ENCODE measurements at places on chromosomes 12 and 14.

DNA sequence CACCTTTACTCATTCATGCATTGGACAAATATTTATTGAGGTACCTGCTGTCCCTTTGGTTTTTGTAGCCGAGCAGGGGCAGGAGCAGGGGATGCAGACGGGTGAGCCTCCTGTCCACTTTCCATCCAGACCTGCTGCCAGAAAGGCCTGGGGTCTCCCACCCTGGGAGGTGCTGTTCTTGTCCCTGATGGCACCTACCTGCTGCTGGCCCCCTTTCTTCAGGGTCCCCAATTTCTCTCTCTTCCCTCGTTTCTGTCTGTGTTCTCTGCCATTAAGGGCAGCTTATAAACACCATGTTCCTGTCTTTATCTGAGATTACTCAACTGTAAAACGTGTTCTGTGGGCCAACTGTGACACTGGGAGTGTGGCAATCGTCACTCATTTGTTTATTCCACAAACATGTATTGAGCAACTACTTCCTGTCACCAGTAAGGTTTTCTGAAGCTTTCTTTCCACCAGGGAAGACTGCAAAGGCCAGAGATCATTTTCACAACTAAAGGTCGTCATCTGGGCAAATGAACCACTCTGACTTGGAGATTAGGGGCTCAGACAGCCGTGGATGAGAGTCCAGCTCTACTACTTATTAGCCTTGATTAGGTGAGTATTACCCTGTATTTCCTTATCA, at the start of gene HAL:
TSS of gene HAL (minus strand) at position 311 of the 625 bp plus-strand sequence. CDS start 434 bp downstream, outside the sequence.
- DNase-seq, result no peak

GRCh38 chr14:49828640-49829039, 23.9 kb downstream of the NEMF start:
- no peak for DNase-seq

- no peak for DNase-seq
Measured at GRCh38 chr12:12759234-12759915, 26.1 kb upstream of the APOLD1 start.

GRCh38 chr14:71597955-71598660, 334.1 kb upstream of the RGS6 start:
- no peak for DNase-seq

DNA sequence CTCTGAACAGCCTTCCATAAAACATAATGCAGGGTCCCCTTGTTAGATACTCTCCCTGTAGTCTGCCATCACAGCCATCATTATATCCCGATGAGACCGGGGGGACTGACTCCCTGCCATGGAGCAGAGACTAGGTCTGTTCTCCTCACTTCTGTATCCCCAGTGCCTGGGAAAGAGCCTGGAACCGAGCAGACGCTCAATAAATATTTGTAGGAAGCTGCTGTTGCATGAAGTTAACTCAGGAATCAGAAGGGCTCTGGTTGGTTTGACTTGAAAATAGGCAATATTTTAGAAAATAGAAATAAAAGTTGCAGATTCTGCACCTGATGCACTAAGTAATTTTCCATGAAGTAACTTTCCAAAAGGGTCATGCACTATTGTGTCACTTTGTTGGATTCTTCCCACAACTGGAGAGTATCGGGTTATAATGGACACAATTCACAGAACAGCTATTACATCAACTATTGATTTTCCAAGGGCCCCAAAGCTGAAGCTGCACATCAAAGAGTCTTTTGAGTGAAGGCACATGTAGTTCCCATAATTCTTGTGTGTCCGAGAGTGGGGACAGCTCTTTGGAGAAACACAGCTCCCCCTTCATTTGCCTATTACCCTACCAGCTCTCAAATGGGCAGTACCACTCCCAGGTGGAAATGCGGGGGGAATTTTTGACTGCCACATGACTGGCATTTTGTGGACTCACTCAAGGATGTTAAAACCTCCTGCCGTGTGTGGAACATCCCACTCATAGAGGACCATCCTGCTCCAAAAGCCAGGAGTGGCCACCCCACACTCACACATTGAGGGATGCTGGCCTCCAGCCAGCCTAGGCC, 18.8 kb downstream of the CLMN start:
- no peak for DNase-seq

GRCh38 chr14:95711476-95712176, 2.3 kb downstream of the TCL1A start:
- no peak for DNase-seq

- DNase-seq, result peak; percentile 93
Measured at GRCh38 chr12:111773801-111774551, 7.2 kb downstream of the ALDH2 start.

DNA sequence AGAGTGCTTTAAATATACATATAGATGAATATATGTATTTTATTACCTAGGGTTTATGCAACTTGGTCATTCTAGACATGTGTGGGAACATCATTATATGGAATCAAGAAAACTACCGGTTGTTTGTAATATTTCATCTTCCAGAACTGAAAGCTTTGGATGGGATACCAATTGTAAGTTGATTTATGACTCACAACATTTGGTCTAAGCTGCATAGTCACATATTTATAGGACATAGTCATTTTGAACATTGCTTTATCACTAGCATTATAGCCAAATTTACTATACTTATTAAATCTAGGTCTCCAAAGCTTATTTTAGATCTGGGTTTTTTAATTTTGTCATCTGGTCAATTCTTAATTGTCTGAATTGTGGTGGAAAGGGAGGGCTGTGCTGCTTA, 83.7 kb upstream of the PCNX4 start:
- DNase-seq, result peak; percentile 36

GRCh38 chr12:126160912-126161311, 1095.7 kb downstream of the AACS start:
- DNase-seq, result no peak

DNA sequence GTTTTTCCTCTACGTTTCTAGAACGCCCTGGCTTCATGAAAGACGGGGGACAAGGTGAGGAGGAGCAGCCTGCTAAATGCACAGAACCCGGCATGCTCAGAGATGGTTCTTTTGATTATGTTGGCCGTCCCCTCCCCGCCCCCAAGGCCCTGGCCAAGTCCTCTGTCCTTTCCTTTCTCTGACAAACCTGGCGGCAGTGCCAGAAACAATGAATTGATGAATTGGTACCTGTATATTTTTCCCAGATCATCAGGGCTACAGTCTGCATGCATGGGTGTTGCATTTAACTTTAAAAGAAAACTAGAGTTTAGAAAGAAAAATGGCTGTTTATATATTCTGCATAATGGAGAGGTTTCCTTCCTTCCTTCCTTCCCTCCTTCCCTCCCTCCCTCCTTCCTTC, 29.0 kb downstream of the GPRC5D start:
- DNase-seq, result no peak

DNA sequence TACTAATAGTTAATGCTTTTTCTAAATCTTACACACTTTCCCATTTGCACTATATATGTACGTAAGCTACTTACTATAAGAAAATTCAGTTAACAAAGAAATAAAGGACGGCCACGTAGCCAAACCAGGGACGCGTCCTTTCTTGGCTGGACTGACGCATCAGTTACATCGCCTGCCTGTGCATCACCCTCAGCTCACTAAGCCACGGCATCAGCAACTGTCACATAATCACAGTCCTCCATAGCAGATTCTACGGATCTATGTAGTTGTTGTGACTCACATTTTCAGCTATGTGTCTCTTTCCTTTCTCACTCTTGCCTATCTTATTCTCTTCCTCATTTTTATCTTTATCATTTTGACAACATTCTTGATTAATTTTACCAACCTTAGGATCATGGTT, 38.1 kb upstream of the C12orf50 start:
- DNase-seq, result no peak

- DNase-seq, result no peak
Measured at GRCh38 chr14:75881994-75882393, 99.8 kb downstream of the TGFB3 start.

GRCh38 chr14:54312166-54312801, 84.5 kb upstream of the CDKN3 start:
- peak; percentile 83 for DNase-seq

DNA sequence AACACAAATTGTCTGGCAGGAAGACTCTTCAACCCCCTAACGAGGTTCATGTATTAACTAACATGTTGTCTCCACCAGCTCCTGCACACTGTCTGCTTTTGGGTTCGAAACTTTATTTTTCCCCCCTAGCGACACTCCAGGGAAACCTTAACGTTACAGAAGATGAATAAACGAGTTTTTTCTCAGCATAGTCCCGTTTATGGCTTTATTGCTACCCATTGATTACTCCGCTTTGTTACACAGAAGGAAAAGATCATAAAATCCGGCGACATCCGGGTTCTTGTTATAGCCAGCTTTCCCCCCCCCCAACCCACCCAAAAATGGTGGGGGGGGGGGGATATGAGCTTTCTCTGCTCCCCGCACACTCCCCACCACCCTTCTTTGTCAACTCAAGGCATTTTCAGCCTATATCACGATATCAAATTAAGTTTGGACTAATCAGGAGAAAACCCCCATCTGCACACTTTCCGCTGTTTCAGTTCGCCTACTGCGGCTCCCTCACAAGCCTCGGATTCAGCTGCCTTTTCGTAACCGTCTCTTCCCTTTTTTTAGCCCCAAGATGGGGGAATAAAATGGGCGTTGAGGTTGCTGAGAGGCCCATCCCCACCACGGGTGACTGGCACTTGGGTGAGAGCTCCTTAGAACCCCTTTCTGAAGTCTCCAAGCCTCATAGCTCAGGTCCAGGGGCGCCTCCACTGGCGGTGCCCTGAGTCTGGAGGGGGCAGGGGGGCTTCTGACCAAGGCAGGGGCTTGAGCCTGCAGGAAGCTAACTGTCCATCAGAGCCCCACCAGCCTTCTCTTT, 1.4 kb upstream of the HOXC6 start:
- peak; percentile 45 for DNase-seq

GRCh38 chr12:2453761-2454090, 341.0 kb upstream of the FKBP4 start:
- DNase-seq, result no peak

- DNase-seq, result no peak
Measured at GRCh38 chr12:53777412-53777811, 25.6 kb upstream of the CISTR start.

DNA sequence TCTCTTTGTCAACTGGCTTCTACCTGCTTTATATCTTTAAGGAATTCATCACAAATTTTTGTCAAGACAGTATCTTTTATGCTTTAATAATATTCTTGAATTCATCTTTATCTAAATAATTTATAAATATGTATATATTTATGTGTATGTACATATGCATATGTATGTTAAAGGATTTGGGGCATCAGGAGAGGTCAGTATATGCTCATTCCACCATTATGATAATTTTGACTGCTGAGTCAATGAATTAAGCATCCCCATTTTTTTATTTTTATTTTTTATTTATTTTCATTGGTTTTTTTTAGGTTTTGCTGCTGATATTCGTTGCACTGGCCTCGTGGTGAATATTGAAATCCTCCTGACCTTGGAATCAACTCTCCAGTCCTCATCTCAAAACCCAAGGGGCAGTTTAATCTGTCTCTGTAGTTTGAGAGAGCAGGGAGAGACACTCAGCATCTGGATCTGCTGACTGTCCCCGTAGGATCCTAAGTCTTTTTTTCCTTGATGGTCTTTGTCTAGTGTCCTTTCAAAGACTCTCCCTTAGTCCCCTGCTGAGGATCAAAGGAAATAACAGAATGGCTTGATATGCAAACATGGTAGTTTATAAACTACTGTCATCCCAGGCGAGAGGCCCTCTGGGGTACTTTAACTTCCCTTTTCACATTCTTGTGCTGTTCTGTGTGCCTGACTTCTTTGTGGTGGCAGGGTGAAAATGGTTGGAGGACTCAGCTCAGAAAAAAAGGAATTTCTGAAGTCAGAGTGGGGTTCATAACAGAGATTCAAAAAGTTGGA, 218.7 kb downstream of the DIO2 start:
- DNase-seq, result no peak

GRCh38 chr12:23803540-23803939, 145.9 kb downstream of the SOX5 start:
- peak; percentile 1 for DNase-seq

GRCh38 chr12:104480826-104481440, 24.2 kb downstream of the CHST11 start:
- peak; percentile 91 for DNase-seq

DNA sequence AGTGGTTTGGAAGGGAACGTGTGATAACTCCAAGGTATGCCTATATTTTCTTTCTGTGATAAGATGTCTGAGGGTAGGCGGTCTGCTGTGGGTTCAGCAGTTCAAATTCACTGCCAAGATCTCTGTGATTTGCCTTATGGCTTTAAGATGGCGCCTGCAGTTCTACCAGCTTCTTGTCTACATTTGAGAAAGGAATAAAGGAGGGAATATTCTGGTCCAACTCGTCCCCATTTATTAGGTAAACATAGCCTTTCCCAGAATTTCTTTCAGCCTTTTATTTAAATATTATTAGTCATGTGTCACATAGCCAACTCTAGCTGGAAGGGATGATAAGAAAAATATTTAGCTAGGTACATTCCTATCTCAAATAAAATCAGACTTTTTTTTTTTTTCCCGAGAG, 48.8 kb downstream of the KCNJ8 start:
- no peak for DNase-seq

GRCh38 chr12:26172013-26172412, 23.4 kb upstream of the SSPN start:
- DNase-seq, result no peak

GRCh38 chr12:12903642-12904609, 12.6 kb downstream of the GPRC5A start:
- DNase-seq, result no peak

DNA sequence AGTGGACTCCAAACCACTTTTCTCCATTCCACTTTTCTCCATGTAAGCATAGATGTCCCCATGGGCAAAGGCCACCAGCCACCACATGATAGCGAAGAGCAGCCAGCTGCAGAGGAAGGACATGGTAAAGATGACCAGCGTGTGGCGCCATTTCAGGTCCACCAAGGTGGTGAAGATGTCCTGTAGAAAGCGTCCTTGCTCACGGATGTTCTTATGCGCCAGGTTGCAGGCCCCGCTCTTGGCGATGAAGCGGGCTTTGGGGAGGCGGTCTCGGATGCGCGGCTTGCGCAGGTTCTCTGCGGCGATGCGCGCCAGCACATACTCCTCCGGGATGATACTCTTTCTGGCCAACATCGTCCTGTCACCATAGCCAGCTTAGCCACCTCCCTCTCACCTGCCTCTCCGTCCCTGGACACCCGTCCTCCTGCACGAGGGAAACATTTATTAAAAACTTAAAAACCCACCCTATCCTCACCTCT, 1.2 kb downstream of the KCNJ8 start:
- peak; percentile 44 for DNase-seq

DNA sequence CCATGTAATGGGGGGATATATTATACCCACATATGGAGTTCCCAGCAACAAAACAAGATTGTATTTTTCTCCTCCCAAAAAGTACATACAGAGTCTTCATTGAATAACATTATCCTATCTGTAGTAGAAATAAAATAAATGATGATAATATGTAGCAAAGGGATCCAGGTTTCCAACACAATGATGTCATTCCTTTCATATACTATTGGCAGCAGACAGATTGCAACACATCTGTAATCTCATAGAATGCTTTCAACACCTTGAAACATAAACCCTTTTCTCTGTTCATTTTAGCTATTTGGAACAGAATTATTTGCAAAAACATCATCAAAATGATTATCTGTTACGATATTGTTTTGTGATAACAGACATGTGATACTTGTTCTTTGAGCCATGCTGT, 317.6 kb downstream of the DPF3 start:
- peak; percentile 30 for DNase-seq

DNA sequence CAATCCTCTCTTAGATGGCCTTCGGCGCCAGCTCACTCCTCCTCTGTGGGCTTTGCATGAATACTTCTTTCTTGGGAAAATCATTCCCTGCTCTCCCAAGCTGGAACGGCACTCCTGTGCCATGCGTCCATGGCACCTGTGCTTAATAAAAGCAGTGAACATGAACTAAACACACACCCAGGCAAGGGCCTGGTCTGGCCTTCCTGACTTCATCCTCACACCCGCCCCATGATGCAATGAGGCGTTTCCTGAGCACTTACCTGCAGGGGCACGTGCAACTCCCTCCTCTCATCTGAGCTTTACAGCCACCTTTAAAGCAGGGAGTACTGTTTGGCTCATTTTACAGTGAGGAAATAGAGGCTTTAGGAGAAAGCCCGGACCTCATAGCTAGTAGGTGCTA, 219.8 kb downstream of the SLC41A2 start:
- no peak for DNase-seq

All from fibroblast of mammary gland (primary cell).